T-helper 17 cell (primary cell): ENCODE measurements at places on chromosomes 3 and 15.

DNA sequence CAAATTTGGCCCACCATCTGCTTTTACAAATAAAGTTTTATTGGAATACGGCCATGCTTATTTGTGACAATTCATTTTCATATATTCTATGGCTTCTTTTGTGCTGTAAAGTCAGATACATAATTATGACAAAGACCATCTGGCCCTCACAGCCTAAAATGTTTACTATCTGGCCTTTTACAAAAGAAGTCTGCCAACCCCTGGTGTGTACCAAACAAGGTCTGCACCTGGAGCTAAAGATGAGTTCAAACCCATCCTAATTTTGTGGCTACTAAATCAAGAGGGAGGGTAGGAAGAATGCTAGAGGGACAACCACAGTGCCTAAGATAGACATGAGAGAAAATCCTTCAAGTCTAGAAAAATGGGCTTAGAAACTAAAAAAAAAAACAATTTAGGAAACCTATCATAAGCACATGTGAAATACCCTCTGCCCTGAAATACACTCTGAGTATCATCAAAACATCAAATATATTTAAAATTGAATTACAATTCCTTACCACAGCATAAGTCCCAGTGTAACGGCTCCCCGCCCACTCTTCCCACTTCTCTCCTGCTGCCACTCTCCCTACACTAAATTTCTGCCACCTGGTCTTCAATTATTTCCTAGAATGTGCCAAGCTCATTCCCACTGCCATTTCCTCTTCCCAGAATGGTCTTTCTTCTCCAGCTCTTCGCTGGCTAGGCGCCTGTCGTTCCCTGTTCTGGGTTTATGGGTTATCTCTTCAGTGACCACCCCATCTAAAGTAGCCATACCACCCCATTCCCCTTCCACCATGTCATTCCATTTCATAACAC, 950.7 kb upstream of the CFAP20DC start:
- no peak for DNase-seq

- DNase-seq: no peak
Measured at GRCh38 chr15:64864068-64864467, 22.4 kb downstream of the PLEKHO2 start.

DNA sequence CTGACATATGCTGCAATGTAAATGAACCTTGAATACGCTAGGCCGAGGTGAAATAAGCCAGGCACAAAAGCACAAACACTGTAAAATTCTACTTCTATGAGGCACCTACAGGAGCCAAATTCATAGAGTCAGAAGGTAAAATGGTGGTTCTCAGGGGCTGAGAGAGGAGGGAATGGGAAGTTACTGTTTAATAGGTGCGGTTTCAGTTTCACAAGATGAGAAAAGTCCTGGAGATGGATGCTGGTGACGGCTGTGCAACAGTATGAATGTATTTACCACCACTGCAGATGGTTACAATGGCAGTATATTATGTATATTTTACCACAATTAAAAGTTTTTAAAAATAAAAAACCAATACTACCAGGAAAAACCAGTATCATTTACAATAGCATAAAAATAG, 4.0 kb downstream of the TNK2 start:
- no peak for DNase-seq

DNA sequence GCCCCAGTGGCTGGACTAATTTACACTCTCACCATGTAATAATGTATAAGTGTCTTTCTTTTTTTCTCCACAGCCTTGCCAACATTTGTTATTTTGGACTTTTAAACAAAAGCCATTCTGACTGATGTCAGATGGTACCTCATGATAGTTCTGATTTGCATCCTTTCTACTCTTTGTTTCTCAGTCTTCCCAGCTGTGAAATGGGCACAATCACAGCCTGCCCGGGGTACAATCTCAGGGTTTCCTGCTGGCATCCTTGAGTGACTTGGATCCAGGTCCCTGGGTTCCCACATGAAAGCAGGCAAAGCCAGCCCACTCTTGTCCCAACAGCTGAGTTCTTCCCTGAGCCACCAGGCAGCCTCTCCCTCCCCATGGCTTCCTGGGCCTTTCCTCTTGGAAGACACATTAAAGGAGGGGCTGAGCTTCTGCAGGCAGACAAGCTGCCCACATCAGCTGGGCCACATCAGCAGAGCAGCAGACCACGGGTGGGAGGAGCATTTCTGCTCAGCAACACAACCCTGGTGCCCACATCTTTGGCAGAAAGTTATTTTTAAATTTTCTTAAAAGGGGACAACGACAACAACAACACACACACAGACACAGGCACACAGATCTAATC, 82.0 kb downstream of the MYLK start:
- no peak for DNase-seq

DNA sequence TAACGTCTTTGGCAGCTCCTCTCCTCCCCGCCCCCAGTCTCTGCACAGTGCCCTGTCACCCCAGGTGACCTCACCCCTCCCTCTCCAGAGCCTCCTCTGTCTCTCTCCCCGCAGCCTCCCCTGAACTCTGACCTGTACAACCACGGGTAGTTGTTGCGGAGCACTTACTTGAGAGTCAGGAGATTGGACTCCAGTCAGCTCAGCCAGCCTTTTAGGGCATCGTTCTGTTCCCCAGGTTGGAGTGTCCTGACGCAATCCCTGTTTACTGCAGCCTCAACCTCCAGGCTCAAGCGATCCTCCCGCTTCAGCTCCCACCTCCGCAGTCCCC, 177.7 kb downstream of the UACA start:
- DNase-seq: no peak

GRCh38 chr3:9347887-9348286, 15.0 kb upstream of the THUMPD3 start:
- DNase-seq: no peak

DNA sequence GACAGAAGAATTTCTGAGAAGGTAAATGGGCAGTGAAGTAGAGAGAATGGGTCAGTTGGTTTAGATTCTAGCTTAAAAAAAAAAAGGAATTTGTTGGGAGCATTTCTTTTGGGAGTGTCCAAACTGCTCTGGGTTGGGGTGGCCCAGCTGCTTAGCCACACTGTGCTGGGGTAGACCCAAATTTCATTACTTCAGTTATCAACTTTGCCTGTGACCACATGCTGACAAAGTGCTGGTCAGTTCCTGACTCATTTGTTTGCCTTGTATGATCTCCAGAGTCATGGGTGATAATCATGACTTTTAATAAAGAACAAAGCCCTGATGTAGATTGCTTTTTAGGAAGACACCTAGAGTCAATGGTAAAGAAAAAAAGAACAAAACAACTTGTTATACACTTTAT, 121.5 kb upstream of the FGF7 start:
- no peak for DNase-seq

GRCh38 chr15:39594446-39595337, 13.8 kb downstream of the THBS1 start:
- no peak for DNase-seq

DNA sequence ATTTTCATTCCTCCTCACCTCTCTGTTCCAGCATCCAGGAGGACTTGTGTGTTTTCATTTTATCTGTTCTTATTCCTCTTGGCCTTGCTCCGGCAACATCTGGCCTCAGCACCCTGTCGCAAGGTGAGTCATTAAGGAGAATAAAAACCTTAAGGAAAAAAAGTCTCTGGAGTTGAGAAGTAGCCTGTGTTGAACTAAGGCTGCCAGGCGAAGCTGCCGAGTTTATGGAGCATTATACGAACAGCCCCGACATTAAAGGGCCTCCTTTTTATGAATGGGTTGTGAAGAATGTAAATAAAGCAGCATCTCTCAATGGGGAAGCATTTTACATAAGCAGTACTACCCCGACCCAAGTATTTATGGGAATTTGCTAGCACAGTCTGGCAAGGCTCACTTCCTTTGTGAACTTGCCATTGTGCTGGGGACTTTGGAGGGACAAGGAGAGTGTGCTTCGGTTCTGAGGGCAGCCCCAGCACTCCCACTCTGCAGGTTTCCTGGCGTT, 4.7 kb downstream of the BAHD1 start:
- no peak for DNase-seq

DNA sequence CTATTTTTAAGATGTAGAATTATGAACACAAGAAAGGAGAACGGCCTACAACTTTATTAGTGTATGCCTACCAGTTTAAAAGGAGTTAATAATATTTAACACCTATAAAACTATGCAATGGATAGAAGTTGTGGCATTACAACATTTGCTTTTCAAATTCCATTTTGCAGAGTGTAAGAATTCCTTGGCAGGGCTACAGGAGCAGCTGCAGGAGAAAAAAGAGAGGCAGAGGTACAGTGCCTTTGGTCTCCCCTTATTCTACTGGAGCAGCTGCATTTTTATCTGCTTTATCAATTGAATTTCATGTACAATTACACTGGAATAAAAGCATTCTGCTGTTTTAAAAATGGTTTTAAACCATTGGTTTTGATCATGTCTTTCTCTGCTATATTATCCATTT, 145.7 kb upstream of the KCNH8 start:
- no peak for DNase-seq

DNA sequence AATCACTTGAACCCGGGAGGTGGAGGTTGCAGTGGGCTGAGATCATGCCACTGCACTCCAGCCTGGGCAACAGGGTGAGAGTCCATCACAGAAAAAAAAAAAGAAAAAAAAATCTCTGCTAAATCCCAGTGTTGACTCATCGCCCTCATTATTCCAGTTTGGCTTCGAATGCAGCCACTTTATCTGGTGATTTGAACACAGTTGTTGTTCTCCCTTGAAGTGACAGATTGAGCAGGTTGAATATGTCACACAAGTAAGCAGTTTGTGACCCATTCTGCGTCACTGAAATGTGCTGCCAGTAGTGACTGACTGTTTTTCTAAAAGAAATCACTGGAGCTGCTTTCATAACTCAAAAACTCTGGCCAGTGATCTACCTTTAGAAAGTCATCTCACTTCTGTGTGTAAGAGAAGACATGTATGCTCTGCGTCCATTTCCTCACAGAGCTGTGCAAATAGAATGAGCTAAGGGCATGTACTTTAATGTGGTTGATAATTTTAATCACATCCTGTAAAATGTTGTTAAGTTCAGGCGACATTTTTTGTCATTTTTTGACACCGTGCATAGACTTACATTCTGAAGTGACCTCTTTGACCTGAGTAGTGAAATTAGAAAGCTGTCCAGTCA, 12.5 kb downstream of the DOCK3 start:
- no peak for DNase-seq

DNA sequence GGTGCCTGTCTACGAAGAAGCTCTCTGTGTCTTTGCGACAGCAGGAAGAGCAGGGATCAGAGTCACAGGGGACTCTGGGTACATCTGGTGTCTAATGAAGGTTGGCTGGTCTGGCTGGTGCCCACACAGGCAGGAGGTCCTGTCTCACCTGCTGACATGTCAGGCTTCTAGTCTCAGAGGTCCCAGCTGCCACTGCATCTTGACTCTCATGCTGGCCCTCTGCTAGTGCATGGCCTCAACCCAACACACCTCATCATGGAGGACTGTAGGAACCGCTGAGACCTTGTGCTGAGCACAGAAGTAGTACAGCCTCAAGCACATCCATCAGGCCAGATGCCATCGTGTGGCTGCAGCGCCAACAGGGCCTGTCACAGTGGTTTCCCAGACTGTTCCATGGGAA, 206.1 kb upstream of the NR2F2 start:
- no peak for DNase-seq

DNA sequence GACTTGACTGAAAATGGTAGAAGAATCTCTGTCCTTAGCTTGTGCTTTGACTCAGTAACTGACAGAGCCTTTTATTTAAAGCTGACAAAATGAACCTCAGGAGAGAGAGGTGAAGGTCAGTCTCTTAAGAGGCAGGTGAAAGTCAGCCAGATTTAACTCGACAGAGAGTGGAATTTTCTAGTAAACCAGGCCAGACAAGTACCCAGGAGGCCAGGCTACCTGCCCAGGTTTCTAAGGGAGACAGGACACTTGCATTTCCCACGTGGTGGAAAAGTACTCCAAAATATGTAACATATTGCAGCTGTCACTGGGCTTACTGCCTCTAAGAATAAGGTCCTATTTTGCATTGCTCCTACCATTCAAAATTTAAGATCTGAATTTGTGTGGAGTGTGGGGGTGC, 167.9 kb downstream of the FMN1 start:
- no peak for DNase-seq

DNA sequence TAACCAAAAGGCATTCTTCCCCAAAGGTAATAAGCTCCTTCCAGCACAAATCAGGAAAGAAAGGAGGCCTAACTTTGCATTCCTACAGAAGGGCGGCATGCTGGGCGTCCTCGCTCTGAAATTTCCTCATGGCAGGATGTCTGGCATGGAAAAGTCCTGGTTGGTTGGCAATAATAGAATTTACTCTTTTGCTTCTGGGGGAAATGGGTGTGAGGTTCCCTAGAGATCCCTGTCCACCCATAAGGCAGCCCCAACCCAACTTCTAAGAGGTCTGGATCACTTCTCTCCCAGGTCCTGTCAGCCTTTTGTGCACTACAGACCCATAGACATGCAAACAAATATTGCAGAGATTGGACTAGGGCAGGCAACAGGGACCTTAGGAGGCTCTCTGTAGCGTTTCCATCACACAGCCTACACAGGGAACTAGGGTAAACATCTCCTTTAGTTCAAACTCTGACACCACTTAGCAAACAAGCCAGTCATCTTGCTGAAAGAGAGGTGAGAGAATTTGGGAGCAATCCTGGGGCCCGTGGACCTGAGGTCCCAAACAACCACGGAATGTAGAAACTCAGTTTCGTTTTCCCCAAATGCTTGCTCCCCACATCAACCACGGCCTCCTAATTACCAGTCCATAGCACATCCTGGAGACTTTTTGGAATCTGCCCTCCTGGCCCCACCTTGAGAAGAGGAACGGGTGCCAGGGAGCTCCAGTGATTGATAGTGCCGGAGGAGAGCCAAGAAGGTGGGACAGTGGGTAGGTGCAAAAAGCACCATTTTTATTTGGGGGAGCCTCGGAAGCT, 2.1 kb downstream of the ZIC4 start:
- DNase-seq: no peak

- DNase-seq: no peak
Measured at GRCh38 chr3:181735911-181736310, 24.2 kb downstream of the SOX2 start.

GRCh38 chr3:61736506-61736905, 175.1 kb downstream of the PTPRG start:
- DNase-seq: no peak

- no peak for DNase-seq
Measured at GRCh38 chr3:38006445-38006995, 15.9 kb downstream of the VILL start.

- no peak for DNase-seq
Measured at GRCh38 chr3:60501314-60501713, 749.9 kb downstream of the FHIT start.

GRCh38 chr3:7766530-7766929, 735.1 kb upstream of the LMCD1 start:
- DNase-seq: no peak

- DNase-seq: no peak
Measured at GRCh38 chr3:35658686-35659085, 19.4 kb downstream of the ARPP21 start.

DNA sequence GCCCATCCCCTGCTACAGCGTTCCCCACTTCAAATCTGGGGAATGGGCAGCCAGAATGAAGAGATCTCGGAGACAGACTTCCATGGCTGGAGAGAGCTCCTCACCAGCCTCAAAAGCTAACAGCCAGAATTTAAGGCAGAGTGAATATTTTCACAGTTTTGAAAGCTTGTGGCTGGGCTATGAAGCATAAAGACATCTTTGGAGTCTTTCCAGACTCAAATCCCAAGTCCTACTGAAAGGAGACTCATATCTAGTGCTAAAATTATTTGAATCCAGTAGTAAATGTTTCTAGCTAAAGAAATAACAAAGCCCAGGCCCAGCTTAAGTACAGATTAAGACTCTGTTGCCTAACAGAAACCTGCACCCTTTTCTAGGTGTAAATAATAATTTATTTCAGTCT, 628.4 kb upstream of the ALCAM start:
- no peak for DNase-seq

GRCh38 chr3:9037144-9037711, 74.0 kb upstream of the RAD18 start:
- no peak for DNase-seq

GRCh38 chr3:72538070-72538745, 310.0 kb downstream of the SHQ1 start:
- no peak for DNase-seq
